ENCODE measurements at places on chromosomes 13 and 19.

DNA sequence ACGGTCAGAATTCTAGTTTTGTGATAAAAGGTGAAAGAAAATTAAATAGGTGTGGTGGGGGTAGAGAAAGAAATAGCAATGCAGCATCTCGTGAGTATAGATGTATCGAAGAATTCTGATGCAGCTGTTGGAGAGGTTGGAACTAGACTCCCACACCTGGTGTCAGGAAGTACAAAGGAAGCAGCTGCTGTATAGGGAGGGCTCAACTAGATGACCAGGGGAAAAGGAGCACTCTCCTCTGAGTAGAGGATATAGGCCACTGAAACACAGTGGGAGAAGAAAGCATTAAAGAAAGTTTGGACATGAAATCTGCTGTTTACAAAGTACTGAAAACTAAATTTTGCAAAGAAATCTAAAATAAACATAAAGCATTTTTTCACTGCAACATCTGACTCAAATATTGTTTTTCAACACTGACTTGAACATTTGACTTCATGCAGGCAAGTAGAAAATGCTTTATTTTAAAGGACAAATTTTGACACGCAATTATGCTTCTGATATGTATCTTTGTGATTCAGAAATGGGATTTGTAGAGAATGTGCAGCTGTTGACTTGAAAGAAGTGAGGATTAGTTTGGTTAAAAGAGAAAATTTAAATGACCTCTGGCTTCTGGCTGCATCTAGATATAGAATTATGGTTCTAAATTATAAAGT lies 82.2 kb downstream of the MIPEP start:
- DNase-seq = no peak

- peak; percentile 79 for DNase-seq
Measured at GRCh38 chr13:40060296-40061007, 405.0 kb downstream of the COG6 start.

DNA sequence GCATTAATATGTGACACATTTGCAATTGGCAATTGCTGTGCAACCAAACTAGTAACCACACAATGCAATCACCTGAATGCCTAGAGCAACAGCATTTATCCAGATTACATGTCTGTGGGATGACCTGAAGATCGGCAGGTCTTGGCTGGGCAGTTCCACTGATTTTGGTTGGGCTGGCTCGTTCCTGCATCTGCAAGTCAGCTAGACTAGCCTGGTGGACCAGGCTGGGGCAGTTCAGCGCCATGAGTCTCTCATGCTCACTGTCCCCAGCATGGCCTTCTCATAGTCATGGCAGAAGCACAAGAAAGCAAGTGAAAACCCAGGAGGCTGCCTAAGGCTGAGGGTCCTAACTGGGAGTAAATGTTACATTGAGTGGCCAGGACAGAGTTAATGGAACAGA lies 229.1 kb upstream of the TSHZ3 start:
- DNase-seq = no peak

- no peak for DNase-seq
Measured at GRCh38 chr13:23792680-23793079, 96.5 kb downstream of the MIPEP start.

DNA sequence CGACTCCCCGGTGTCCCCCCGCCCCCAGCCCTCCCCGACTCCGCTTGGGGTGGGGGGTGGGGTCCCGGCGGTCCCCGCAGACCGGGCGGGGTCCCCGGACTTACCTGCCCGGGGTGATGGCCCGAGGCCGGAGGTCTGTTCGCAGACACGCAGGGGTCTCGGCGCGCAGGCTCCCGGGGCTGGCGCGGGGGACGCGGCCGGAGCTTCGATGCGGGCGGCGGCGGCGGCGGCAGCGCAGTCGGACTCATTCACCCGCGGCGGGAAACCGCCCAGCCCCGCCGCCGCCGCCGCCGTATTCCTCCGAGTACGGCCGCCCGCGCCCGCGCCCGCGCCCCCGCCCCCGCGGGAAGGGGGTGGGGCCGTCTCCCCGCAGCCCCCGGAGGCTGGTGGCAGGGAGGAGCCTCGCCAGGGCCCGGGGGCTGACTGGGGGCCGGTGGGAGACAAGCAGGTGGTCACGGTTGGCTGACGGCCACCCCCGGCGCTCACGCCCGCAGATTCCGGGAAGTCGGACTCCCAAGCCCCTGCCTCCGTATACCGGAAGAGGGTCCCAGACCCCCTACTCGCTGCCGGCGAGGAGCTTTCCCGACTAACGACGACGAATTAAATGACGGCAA lies at the start of gene C2CD4C:
TSS of gene C2CD4C (minus strand) at position 246 of the 614 bp plus-strand sequence. CDS start 786 bp downstream, outside the sequence.
- no peak for DNase-seq

- no peak for DNase-seq
Measured at GRCh38 chr13:63024458-63024857, 1608.8 kb upstream of the PCDH20 start.
